ENCODE measurements at places on chromosomes 1 and 21. TPM values are rescaled to one million over a fixed set of nuclear protein-coding genes. Genes with fewer than 3 reads are reported as not detected.

Gene LRRC7
- 0.10 TPM for total RNA-seq

Gene SPRR2E
- not detected for total RNA-seq

Gene LCE3D
- not detected for total RNA-seq

Gene CNIH4
- 72.3 TPM for total RNA-seq

Gene NPHS2
- total RNA-seq, result not detected

Gene IL10RB
- 111 TPM for total RNA-seq

Gene IRF6
- total RNA-seq, result not detected

All from H4 (cell line).